HT-29 (cell line): ENCODE measurements at places on chromosomes 1 and 21.
A peak's percentile ranks its signal among the peaks of the same experiment; 100 is the strongest.

- DNase-seq, result no peak
Measured at GRCh38 chr1:236951672-236952071, 52.6 kb downstream of the MT1HL1 start.

DNA sequence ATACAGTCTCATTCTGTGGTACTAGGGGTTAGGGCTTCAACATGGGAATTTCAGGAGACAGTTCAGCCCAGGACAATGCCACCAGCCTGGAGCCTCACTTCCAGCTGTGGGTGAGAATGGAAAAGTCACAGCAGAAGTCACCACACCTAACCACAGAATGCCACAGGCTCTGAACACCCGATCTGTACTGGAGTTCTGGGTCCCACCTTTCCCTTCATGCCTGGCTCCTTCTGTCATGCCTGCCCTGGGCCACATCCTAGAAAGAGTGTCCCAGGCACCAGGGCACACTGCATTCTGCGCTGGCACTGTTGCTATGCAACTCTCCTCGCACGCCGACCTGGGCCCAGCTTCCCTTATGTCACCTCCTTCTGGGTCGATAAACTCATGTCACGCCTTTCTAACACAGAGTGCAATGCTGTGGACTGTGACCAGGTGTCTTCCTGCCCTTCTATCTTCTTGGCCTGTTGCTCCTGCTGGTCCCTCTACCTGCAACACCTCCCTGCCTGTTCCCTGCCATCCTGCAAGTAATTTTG, 21.2 kb downstream of the RCSD1 start:
- no peak for DNase-seq

DNA sequence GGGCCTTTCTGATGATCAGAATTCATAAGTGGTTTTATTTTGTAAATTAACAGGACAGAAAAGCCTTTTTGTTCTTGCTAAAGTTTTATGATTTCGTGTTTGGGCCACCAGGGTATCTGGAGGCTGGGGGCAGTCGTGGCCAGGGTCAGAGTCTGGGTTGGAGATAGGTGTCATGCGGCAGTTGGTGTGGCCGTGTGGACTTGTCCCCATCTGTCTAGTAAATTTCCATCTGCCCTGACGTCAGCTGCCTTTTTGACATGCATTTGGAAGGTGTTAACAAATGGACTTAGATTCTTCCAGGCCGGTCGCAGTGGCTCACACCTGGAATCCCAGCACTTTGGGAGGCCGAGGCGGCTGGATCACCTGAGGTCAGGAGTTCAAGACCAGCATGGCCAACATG, 56.8 kb downstream of the SKI start:
- DNase-seq, result no peak

DNA sequence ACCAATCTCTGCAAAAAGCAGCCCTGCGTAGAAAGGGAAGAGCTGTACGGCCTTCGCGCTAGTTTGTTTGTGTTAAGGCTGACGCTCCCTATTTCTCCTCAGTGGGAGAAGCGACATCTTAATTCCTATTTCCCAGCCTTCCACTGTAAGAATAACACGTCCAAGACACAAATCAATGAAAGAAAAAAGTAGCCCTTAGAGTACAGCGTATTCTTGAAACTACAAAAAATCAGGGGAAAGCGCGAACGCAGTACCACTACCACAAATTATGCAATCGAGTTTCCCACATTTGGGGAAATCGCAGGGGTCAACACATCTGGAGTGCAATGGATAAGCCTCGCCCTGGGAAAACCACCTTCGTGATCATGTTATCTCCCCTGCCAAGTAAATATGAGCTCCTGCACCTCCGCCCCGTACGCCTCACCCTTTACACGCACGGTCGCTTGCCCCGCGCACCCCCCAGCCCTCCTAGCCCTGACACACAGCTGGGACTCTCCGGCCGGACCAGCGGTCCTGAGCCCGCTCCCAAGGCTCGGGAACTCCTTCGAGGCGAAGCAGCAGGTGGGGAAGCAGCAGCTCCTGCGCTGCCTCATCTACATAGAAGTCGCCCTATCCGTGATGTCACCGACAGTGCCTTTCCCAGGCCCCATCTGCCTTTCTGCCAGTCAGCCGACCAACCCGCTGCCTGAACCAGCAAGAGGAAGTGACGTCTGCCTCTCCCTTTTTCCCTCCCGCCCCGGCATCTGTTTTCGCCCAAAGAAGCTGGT, 94.7 kb downstream of the PPIAL4G start:
- peak; percentile 91 for DNase-seq

DNA sequence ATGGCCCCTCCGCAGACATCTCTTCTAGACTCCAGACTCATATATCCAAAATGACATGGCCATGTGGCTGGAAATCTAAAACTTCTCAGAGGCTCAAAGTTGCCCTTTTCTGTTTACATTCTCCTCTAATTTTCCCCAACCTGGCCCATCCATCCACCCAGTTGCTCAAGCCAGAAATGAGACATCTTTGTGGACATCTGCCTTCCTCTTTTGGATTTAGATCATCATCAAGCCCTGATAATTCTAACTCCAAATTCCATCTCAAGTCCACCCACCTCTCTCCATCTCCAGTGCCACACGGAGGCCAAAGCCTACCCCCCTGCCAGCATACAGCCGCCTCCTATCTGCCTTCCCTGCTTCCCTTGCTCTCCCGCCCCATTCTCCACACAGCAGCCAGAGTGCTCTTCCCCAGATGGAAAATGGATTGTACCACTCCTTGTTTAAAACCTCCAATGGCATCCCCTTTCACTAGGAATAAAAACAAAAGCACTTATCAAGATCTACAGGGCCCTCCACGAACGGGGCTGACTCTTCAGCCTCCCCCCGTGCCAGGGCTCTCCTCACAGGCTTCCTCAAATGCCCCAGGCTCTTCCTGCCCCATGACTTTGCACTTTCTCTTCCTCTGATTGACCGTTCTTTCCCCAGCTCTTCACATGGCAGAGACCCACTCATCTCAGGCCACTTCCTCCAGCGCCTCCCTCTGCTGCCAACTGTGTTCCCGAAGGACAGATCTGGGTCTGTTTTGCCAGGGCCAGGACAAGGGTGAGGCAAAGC, 40.1 kb downstream of the SYT6 start:
- no peak for DNase-seq

- no peak for DNase-seq
Measured at GRCh38 chr1:57162607-57163261, 196.9 kb upstream of the C8B start.
